Stimulated activated CD4-positive, alpha-beta T cell treated with anti-CD3 and anti-CD28 coated beads, TNF-alpha, amount 100 ng/mL, for 1 hour (primary cell): ENCODE measurements at places on chromosomes 6 and 20.
A peak's percentile ranks its signal among the peaks of the same experiment; 100 is the strongest.

DNA sequence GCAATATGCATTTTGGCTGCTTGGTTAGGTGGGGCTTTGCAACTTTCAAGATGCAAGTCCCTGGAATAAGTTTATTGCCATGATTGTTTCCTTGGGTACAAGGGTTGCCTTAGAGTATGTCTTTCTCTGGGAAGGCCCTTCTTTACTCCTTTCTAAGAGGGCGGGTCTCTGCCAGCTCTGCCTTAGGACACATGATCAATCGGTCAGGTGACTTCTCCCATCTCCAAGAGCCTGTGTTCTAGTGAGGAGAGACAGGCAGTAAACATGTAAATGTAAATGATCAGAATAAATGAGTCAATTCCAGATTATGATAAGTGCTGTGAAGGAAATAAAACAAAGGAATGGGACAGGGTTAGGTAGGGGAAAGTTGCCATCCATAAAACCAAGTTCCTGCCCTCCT is 43.2 kb upstream of the BCAS1 start:
- DNase-seq, result no peak

- no peak for DNase-seq
Observed at GRCh38 chr6:8229915-8230756, 127.8 kb upstream of the EEF1E1 start.

GRCh38 chr6:139882234-139882633 is 507.8 kb upstream of the CITED2 start:
- DNase-seq, result no peak

DNA sequence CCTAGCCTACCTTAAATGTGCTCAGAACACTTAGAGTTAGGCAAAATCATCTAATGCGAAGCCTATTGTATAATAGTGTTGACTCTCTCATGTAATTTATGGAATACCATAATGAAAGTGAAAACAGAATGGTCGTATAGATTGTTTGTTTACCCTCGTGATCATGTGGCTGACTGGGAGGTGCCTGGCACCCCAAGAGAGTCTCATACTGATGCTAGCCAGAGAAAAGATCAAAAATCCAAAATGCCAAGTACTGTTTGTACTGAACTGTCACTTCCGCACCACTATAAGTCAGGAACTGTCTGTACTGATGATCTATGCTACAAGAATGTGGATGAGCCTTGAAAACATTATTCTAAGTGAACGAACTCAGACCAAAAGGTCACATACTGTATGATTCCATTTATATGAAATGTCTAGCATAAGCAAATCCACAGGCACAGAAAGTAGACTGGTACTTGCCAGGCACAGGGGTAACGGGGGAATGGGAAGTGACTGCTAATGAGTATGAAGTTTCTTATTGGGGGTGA is 22.4 kb downstream of the ZMYND8 start:
- no peak for DNase-seq

- no peak for DNase-seq
Observed at GRCh38 chr6:13924949-13925881, at the start of gene RNF182. TSS of gene RNF182 (plus strand) at chr6:13924952. CDS start at chr6:13977120, 52,168 bp downstream.

DNA sequence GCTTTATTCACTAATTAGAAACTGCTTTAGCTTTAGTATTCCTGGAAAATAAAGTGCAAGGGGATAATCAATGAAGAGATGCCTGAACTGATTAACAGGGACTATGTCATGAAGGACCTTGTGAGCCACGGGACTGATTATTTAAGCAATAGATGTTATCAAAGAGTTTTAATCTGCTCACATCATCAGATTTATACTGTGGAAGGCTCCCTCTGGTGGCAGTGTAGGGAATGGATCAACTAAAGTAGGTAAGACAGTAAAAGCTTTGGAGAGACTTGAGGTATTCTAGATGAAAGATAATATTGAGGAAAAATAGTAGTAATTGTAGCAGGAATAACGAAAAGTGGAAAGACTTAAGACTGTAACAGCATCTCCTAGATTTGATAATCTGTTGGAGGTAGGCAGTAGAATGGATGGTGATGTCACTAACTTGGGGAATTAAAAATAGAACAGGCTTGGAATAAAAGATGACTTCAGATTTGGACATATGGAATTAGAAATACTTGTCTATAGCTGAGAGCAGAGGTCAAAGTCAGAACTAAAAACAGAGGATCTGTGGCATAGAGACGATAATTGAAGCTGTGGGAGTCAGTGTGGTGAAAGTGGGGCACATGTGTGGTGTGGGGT is 80.3 kb upstream of the HTR1E start:
- no peak for DNase-seq

DNA sequence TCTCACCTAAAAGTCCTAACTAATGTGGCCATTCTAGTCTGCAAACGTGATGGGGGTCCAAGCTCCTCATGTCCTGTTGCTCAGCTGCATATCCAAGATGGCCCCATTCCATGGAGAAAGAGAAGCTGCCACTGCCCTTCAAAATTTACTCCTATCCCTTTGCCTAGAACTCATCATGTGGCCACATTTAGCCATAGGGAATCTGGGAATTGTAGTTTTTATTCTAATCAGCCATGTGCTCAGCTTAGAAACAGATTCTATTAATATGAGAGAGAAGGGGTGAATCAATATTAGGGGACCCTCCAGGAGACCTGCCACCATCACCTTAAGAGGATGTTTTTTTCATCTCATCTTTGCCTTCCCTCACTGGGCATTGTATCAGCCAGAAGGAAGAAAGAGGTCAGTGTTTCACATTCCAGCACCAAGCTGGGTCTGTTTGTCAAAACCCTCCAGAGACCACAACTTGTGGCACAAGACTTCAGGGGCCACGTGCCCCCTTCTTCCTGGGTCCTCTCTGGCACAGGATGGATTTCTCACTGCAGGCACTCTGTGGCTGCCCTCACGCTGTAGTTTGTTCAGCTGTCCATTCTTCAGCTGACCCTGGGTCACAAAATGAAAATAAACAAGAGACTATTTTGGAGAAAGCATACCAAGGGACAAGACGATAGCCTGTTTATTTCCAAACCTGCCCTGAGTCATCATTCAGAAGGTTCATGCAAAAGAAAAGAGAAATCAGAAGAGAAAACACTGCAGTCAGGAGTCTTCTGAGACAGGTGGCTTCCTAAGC is 172.0 kb downstream of the EYA2 start:
- no peak for DNase-seq

- DNase-seq, result no peak
Observed at GRCh38 chr6:3227363-3228045, at the start of gene TUBB2B. TSS of gene TUBB2B (minus strand) at chr6:3227653. CDS start at chr6:3227543, 110 bp downstream.

DNA sequence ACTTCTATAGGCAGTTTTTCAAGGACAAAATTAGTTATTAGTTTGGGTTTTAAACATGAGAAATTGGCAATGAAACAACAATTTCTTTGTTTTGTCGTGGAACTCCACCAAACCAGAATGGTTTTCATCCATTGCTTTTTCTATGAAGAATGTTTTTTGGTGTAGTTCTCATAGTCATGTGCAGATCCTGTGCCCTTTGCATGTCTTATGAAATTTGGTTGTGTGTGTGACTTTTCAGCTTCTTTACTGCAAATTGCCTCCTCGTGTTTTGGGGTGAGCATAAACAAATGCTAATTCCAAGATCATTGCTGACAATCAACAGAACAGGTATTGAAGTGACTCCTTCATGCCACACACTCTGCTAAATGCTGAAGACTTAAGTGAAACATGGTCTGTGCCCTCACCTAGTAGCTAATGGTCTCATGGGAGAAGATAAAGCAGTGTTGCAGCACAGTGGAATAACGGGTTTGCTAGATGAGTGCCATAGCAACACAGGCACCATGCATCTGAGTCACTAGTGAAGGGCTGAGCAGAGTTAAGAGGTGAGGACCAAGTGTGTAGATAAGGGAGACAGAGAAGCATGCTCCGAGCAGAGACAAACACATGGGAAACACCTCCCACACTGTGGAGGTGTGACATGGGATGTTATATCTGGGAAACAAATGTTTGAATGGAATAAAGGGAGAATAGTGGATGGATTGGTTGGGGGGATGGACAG is 120.0 kb downstream of the SLC16A10 start:
- DNase-seq, result no peak

GRCh38 chr6:111444794-111445193 is 38.2 kb downstream of the REV3L start:
- DNase-seq, result no peak

DNA sequence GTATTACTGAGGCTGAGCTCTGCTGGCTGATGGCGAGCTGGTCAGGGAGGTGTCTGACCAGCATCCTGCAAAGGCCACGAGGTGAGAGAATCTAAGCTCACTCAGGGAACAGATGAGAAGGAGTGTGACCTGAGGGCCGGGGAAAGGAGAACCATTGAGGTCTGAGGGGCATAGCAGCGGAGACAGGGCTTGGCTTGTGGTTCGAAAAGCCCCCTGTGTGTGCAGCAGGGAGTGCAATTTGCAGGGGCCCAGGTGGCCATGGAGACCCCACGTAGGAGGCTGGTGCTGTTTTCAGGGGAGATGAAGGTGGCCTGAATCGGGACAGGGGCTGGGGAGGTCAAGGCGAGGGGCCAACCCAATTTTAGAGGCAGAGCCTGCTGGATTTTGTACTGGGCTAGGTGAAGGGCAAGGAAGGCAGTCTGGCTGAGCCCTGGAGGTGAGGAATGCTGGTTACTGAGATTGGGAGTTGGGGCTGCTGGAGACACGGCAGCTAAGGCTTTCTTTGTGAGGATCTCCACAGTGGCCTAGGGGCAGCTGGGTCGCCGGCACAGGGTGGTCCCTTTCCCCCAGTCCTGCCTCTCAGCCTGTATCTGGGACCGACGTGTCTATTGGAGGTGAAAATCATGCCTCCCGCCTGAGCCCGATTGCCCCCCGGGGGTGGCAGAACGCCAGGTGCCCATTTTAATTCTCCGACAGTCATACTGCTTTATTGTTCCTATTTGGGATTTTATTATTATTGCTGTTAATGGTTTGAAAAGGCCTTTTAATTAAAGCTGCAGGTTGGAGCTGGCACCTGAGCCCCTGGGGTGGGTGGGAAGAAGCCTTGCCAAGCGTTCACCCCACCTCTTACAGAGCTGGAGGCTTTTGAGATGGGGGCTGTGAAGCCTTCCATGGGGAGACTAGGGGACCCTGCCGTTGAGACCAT is 28.4 kb downstream of the DLGAP4 start:
- DNase-seq, result no peak

- no peak for DNase-seq
Observed at GRCh38 chr6:2949121-2949520, 22.2 kb downstream of the SERPINB6 start.

DNA sequence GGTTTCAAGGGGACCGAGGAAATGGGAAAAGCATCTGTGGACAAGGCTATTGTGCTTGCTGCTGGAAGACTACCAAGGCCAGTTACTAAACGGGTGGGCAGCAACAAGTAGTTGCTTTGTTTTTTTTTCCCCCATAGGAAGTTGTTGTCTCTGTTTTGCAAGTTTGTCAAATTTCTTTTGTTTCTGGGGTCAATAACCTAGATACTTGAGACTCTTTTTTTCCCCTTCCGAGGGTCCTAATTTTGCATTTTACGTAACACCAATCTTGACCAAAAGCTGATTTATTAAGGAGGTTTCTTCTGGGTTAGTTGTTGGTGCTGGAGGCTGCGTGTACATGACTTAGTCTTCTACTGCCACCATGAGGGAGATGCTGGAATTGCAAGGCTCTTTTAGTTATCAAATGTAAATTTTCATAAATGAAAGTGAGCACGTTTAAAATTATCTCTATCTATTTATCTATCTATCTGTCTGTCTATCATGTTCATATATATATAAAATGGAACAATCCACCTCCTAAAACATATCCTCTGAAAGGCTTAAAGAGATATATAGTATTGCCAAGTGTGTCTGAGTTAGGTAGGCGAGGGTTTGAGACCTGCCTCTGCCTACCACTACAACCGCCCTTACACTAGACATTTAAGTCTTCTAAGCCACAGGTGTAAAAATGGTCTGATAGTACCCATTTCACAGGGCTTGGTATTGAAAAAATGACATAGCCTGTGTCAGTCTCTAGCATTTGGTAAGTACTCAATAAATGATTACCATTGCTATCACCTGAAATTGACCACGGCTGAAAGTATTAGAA is 60.2 kb downstream of the GCLC start:
- peak; percentile 29 for DNase-seq

DNA sequence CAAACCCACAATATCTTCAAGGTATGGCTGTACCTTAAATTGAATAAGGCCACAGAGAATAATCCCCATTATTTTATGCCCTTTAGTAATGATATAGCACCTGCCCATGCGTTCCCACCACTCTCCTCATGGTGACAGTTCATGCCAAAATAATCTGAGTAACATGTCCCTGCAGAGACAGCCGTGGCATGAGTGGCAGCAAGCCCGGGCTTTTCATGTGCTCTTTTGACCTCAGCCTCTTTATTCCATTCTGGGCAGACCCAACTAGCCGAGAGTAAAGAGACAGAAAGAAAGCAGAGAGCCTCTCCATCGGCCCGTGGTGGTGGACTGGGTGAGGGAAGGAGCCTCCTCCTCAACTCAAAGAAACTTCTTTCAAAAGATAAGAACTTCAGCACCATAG is 19.9 kb upstream of the POPDC3 start:
- DNase-seq, result no peak

- no peak for DNase-seq
Observed at GRCh38 chr6:100671740-100672139, 207.0 kb upstream of the SIM1 start.

DNA sequence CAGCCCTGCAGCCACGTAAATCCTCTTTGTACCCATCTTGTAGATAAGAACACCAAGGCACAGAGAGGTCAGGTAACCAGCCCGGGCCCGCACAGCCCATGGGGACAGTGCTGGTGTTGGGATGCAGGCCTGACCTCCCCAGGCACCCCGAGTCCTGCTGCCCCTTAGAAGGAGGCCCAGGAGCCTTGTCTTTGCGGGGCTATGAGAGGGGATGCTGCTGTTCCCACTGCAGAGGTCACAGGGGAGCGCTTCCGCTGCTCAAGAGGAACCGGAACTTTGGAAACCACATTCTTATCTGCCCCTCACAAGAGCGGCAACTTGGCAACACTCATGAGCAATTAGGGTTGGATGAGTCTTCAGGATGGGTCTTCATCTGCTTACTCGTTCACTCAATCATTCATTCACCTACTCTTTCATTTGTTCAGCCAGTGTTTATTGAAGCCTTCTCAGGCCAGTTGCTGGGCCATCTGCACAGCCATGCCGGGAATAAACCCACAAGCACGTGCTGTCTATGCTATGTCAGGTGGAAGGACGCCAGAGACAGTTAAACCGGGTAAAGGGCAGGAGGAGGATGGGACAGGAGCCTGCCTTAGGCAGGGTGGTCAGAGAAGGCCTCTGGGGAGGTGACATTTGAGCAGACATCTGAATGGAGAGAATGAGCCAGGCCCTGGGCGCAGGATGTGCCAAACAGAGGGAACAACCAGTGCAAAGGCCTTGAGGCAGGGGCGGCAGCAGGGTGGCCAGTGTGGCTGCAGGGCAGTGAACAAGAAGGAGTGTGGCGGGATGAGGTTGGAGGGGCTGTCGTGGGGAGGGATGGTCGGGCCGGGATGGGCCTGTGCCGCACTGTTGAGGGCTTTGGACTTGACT is 60.8 kb downstream of the RBM38 start:
- no peak for DNase-seq

- no peak for DNase-seq
Observed at GRCh38 chr6:4675121-4675520, 101.1 kb upstream of the CDYL start.

GRCh38 chr6:87543696-87544473 is 45.9 kb downstream of the RARS2 start:
- no peak for DNase-seq

DNA sequence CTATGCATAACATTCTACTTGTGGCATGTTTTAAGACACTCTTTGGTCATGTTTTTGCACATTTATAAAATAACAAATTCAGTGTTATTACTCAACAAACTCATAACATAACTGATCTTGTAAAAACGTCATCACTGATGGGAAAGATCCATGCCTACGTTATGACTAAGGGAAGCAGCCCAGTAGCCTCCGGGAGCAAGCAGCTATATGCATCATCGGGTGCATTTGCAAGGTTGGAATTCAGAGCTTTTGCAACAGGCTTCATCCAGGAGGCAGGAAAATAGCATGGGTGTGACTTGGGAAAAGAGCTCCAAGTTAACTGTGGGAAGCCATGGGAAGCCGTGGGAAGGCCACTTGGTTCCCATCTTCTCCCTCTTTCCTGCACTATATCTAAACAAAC is 271.6 kb upstream of the SGK1 start:
- DNase-seq, result no peak
